ENCODE measurements at places on chromosomes 7 and 10. TPM values are rescaled to one million over a fixed set of nuclear protein-coding genes. Genes with fewer than 3 reads are reported as not detected.

HSPA14 gene
- total RNA-seq = 20.2 TPM

HTR5A gene
- not detected for total RNA-seq

GSTO2 gene
- total RNA-seq = 18.9 TPM

PIK3CG gene
- 2.3 TPM for total RNA-seq

INHBA gene
- 0.19 TPM for total RNA-seq

CTTNBP2 gene
- total RNA-seq = 1.5 TPM

GRCh38 chr7:137564677-137565076 lies 221.1 kb upstream of the PTN start:
- DNase-seq = no peak

DNA sequence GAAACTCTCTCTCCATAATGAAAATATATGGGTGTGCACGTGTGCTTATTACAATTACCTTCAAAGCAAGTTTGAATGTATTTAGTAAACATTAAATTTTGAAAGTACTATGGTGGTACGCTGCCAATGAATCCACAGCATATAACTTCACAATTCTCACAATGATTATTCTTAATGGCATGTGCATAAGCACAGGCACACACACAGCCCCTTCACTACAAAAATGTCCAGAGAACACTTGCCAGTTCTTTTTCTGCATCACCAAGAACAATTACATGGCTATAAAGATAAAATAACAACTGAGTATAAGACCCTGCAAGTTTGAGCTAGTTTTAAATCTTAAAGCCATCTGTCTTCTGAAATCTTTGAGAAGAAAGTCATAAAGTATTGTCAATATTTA lies 22.2 kb downstream of the SGCE start:
- no peak for DNase-seq

DNA sequence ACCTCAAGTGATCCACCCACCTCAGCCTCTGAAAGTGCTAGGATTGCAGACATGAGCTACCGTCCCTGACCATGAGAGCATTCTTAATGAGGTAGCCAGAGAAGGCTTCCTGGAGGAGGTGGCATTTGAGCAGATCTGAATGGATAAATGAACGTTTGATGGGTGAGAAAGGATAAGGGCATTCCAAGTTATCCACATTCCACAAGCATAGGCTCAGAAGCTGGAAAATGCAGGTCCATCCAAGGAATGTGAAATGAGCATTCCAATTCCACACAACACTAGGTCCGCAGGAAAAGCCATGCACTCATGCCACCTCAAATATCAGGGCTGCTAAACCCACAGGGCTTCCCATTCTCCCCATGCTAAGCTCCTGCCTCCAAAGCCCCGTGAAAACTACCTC lies 17.0 kb downstream of the TMEM130 start:
- no peak for DNase-seq

DNA sequence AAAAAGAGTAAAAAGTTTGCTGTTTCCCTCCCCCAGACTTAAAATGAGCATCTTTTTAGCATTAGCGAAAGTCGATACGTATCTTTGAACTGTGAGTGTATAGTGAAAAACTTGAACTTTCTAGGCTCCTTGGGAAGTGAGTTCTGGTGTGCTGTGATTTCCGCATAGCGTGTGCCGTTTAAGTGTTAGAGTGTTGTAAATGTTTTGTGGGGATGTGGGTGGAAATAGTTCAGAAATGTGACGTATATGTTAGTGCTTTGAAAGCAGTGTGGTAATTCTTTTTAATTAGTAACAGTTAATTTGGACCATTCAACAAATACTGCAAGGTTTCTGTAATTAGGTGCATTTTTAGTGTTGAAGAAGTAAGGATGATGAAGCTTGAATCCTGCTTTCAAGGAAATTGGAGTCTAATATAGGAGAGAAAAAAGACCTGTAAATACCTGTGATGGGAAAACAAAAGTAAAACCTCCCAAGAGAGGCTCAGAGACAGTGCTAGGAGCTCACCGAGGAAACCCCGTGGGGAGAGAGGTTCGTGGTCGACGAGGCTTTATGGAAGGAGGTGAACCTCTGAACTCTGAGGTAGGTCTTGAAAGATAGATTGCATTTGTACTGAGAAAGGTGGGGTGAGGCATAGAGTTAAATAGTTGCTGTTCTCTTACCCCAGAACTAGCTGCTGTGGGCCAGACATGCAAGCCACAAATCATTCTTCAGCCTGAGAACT lies 40.8 kb downstream of the RBM33 start:
- DNase-seq = no peak

- DNase-seq = no peak
These were observed 45.1 kb upstream of the SGCE start for GRCh38 chr7:94700926-94701554.

GRCh38 chr7:51065766-51066165 lies 250.8 kb downstream of the COBL start:
- no peak for DNase-seq

DNA sequence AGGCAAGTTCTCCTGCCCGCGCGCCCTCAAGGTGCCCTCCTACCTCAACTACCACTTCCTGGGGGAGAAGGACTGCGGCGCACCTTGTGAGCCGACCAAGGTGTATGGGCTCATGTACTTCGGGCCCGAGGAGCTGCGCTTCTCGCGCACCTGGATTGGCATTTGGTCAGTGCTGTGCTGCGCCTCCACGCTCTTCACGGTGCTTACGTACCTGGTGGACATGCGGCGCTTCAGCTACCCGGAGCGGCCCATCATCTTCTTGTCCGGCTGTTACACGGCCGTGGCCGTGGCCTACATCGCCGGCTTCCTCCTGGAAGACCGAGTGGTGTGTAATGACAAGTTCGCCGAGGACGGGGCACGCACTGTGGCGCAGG lies 1.4 kb downstream of the FZD1 start:
- DNase-seq = peak; percentile 28

DNA sequence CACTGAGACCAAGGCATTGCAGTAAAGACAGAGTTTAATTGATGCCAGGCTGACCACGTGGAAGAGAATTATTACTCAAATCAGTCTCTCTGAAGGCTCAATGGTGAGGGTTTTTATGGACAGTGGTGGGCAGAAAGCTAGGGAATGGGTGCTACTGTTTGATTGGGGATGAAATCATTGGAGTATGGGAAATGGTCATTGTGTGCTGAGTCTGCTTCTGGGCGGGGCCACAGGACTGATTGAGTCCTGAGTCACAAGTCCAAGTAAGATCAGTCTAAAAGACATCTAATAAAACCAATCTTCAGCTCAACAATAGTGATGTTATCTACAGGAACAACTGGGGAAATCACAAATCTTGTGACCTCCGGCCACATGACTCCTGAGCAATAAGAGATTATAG lies 868.4 kb downstream of the SORCS3 start:
- no peak for DNase-seq

- DNase-seq = no peak
These were observed 68.8 kb downstream of the TMEM168 start for GRCh38 chr7:112721366-112721765.

- no peak for DNase-seq
These were observed 152.9 kb downstream of the HGF start for GRCh38 chr7:81616951-81617350.

DNA sequence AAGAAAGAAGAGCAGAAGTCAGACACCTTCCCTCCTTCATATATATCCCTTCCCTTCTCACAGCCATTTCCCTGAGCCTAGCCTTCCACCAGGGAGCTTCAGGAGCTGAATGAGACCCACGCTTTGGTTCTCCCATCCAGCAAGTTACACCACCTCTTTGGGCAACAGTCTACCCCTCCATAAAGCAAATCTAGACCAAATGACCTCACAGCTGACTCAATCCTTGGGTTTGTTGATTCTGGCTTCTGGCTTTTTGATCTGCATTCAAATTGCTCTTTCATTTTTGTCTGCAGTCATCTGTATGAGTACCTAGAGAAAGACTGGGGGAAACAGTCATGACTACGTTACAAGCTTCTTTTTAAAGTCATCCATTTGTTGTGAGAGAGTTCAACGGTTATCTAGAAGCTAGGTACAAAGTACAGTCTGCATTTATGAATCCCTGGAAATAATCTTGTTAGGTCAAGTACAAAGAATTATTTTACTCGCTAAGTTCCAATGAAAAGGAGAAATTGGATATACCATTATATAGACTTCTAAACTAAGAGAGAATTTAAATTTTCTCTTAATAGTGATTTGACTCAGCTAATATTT lies 86.3 kb downstream of the RAB11FIP2 start:
- no peak for DNase-seq

DNA sequence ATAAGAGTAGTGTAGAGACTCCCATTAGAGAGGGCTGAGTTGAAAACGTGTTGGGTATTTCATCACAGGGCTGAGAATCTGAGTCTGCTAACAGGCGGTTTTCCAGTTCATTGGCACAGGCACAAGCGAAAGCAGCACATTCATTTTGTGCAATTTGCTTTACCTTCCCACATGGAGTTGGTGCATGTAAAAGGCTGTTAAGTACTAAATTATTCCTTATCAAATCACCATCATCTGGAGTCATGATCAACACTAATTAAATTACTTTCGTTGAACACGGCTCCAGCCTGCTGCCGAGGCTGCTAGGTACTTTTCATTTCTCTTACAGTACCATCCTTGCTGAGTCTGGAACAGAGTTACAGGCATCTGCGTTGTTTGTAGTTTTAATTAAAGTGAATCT lies 43.8 kb downstream of the ETV1 start:
- no peak for DNase-seq

GRCh38 chr7:69773535-69774225 lies 175.4 kb downstream of the AUTS2 start:
- no peak for DNase-seq

- no peak for DNase-seq
These were observed 12.3 kb downstream of the EGFR start for GRCh38 chr7:55031075-55031474.

- DNase-seq = no peak
These were observed 122.4 kb downstream of the ZNF248 start for GRCh38 chr10:37734971-37735370.

Measured in colonic mucosa (tissue), 4 donors.